SJSA1 (cell line): ENCODE measurements at places on chromosomes 4 and X. TPM values are rescaled to one million over a fixed set of nuclear protein-coding genes. Genes with fewer than 3 reads are reported as not detected.

DNA sequence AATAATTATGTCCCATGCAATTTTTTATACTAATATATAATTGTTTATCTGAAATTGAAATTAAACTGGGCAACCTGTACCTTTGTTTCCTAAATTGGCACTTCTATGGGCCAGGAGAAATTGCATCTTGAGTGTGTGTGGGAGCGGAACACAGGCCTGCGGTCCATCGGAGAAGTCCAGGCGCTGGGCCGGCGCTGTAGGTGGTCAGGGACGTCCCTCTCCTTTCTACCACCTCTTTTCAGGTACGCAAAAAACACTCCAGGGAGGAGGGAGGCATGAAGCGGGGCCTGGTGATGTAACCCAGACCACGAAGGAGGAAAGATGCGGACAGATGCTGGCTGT is 717 bp downstream of the MGAT4D start:
- no peak overlapping the region for H3K4me3 ChIP-seq
- peaks cover 52% of the 10 kb centered on the region for H3K27me3 ChIP-seq
- H3K4me1 ChIP-seq: no peaks in the 10 kb centered on the region
- DNase-seq: no peak
- H3K27ac ChIP-seq: no peak overlapping the region

DNA sequence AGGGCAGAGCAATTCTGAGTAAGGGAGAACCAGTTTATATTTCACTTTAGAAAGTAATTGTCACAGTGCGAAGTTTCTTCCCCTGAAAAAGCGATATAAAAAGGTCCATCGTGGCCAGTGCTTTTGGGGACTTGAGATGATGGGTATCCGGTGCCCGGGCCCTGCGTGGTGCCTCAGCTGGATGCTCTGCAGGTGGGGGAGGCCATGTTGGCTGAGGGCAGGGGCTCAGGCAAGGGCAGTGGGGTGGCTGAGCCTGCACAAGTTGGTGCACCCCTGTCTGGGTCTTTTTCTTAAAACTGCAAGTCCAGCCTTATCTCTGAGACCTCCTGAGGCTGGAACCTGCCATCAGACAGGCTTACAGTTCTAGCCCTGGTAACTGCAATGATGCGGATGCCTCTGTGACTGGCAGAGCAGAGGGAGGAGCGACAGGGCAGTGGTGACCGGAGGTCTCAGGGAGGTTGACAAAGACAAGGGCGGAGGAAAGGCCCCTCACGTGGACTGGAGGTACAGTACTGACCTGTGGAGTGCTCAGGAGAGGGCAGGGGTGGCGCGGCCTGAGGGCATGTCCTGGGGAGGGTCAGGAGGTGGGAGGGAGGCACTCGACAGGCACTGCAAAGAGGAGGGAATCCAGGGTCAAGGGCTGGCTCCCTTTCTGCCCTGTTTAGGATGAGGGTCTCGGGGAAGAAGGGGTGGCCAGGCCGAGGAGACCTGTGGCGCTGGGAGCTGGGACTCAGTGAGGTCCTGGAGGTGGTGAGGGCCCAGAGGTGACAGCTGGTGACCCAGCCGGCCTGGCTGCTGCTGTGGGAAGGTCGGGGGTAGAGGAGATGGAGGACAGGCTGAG is 1.8 kb downstream of the RGS12 start:
- no peak overlapping the region for H3K27ac ChIP-seq
- H3K36me3 ChIP-seq: peaks cover 5% of the 10 kb centered on the region; the same call in 1 of the 2 replicates
- DNase-seq: no peak
- H3K4me3 ChIP-seq: no peak overlapping the region
- peaks cover 11% of the 10 kb centered on the region for H3K4me1 ChIP-seq

DNA sequence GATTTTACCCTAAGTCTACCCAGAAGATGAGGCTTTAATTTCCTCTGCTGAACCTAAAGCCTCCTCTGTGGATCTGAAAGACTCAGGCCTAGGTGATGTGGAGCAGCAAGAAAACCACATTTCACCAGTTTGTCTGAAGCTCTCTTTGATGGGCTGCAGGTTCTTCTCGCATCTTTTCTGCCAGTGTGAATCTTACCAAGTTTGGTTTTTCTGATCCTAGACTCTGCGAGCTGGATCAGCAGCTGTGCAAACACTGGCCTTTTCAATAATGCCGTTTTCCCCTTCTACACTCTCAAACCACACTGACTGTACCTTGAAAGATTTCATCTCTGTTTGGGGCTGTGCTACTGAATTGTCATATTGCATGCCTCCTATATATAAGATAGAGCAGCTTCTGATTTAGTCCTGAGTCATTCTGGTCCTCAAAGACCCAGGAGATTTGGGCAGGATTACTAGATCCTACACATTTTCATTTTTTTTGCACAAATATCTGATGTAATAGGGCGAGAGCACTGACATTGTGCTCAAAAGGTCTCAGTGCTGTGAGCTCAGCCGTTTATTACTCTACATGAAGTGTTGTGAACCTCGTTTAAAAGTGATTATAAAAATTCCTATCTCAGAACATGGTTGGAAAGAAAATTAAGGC is 133.6 kb upstream of the FAM9C start:
- no peaks in the 10 kb centered on the region for H3K27me3 ChIP-seq
- no peak overlapping the region for H3K27ac ChIP-seq
- H3K4me3 ChIP-seq: no peak overlapping the region
- no peak for DNase-seq
- H3K36me3 ChIP-seq: no peaks in the 10 kb centered on the region
- no peaks in the 10 kb centered on the region for H3K4me1 ChIP-seq

FDCSP gene
- not detected in 2 replicates for total RNA-seq

TMSB15C gene
- total RNA-seq: 3.1 and 5.8 TPM in 2 replicates

DNA sequence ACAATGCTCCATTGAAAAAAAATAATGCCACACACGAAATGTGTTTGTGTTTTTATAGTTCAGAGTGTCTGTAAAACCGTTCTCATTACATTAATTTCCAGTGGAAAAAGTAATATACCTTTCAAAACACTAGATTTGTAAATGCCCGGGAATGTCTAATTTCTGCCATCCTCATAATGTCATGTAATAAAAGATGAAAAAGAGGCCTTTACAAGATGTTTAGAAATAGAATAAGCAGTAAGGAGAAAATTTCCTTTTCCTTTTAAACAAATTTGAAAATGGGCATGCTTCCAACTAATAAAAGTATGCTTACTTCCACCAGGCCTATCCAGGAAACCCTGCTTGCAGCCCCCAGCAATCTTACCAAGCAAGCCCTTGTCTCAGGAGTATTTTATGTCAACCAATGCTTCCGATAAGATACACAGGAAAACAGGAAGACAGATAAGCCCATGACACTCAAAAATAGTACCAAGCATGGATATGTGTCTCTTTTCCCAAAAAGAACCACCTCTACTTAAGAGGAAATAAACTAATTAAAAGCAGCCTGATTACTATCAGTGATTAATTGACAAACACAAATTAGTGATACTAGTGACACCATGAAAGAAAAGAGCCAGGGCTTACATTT is 894.7 kb upstream of the INTU start:
- no peaks in the 10 kb centered on the region for H3K36me3 ChIP-seq
- no peak overlapping the region for H3K27ac ChIP-seq
- no peak overlapping the region for H3K4me3 ChIP-seq
- H3K4me1 ChIP-seq: no peaks in the 10 kb centered on the region
- DNase-seq: no peak
- no peaks in the 10 kb centered on the region for H3K27me3 ChIP-seq

LARP1B gene
- 38.4 and 42.5 TPM in 2 replicates for total RNA-seq

GRCh38 chr4:5034206-5034605 is 14.9 kb upstream of the CYTL1 start:
- peaks cover 18% of the 10 kb centered on the region for H3K4me1 ChIP-seq
- no peak overlapping the region for H3K4me3 ChIP-seq
- H3K27ac ChIP-seq: no peak overlapping the region
- H3K36me3 ChIP-seq: no peaks in the 10 kb centered on the region
- no peaks in the 10 kb centered on the region for H3K27me3 ChIP-seq

GRCh38 chr4:100366213-100366612 is 151.6 kb downstream of the EMCN start:
- no peak overlapping the region for H3K27ac ChIP-seq
- H3K27me3 ChIP-seq: no peaks in the 10 kb centered on the region
- H3K36me3 ChIP-seq: no peaks in the 10 kb centered on the region
- DNase-seq: no peak
- H3K4me3 ChIP-seq: no peak overlapping the region

- no peaks in the 10 kb centered on the region for H3K27me3 ChIP-seq
- no peaks in the 10 kb centered on the region for H3K36me3 ChIP-seq
- no peak overlapping the region for H3K27ac ChIP-seq
- DNase-seq: peak; percentile 37
- no peak overlapping the region for H3K4me3 ChIP-seq
These were observed 240.7 kb downstream of the DCLK2 start for GRCh38 chr4:150318971-150319370.

GRCh38 chr4:78749972-78750727 is 26.0 kb upstream of the BMP2K start:
- no peaks in the 10 kb centered on the region for H3K36me3 ChIP-seq
- H3K4me1 ChIP-seq: no peaks in the 10 kb centered on the region
- H3K4me3 ChIP-seq: no peak overlapping the region
- DNase-seq: no peak
- H3K27me3 ChIP-seq: no peaks in the 10 kb centered on the region
- H3K27ac ChIP-seq: no peak overlapping the region

P2RY4 gene
- not detected in 2 replicates for total RNA-seq

XAGE2 gene
- total RNA-seq: 0.39 and 2.7 TPM in 2 replicates

DNA sequence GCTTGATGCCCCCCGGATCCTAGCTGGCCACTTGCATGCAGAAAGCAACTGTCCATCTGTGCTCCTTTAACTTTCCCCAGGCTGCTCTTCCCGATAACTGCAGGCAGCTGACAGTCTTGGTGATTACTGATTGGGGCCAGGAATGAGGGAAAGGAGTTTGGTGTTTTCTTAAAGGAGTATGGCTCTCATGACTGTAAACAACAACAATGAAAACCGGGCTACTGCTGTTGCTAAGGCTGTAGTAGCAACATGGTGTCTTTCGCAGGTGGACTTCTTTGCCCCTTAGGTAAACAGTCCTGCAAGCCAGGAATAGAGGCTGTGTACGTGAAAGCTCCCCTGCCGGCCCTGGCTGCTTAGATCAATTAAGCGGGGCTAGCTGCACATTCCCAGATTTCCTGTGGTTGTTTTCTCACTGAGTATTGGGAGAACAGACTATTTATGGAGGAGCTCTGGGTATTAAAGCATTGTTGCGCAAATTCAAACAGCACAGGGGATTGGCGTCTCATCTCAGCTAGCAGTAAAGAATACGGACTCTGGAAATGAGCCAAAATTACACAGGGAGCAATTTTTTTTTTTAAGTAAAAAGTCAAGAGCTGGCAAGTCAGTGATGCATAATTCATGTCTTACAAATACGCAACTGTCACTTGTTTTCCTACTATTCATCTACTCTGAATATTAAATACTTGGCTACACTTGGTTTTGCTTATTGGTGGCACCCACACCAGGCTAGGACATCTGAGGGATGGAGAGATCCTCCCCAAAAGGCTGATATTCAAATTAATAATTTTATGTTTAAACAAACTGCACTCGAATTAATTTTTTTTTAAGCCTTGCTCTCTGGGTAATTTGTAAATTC is 61.6 kb upstream of the NAP1L5 start:
- no peaks in the 10 kb centered on the region for H3K4me1 ChIP-seq
- H3K4me3 ChIP-seq: no peak overlapping the region
- no peak overlapping the region for H3K27ac ChIP-seq
- DNase-seq: no peak

- 0 out of 2 replicates have a peak, but pooled peaks cover 3% of the 10 kb centered on the region for H3K4me1 ChIP-seq
- H3K27ac ChIP-seq: peak overlapping the region; percentile 95
- H3K4me3 ChIP-seq: peak overlapping the region; percentile 60
- H3K36me3 ChIP-seq: no peaks in the 10 kb centered on the region
These were observed 550 bp upstream of the CHM start for GRCh38 chrX:86047936-86048280.

GRCh38 chrX:81120936-81121371 is 80.8 kb downstream of the HMGN5 start:
- peak overlapping the region; percentile 39 for H3K4me3 ChIP-seq
- no peak overlapping the region for H3K27ac ChIP-seq
- H3K27me3 ChIP-seq: no peaks in the 10 kb centered on the region
- H3K36me3 ChIP-seq: no peaks in the 10 kb centered on the region
- DNase-seq: peak; percentile 57

DNA sequence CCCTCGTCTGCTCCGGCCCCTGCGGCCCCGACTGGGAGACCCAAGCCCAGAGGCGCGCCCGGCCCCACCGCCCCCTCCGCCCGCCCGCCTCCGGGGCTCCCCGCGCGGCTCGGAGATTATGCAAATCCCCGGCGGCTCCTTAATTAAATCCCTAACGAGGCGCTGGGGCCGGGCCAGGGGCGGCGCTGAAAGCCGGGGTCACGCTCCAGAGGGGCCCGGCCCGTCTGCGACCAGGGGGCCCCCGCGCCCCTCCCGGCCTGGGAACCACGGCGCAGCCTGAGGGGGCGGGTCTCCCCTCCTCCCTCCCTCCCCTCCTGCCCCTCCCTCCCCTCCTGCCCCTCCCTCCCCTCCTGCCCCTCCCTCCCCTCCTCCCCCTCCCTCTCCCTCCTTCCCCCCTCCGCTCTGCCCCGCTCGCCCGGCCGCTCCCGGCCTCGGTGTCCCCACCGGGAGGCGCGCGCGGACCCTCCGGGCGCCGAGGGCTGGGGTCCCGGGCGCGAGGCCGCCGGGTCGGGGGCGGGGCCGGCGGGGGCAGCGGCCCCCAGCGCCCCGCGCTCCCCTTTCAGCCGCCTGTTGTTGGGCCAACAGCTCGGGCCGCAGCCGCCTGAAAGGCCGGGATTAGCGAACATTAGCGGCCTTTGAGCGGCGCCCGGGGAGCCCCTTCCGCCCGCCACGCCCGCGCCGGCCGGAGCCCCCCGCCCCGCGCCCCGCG is 25.9 kb upstream of the FGFR3 start:
- peaks cover 4% of the 10 kb centered on the region for H3K4me1 ChIP-seq
- no peaks in the 10 kb centered on the region for H3K36me3 ChIP-seq
- H3K27ac ChIP-seq: no peak overlapping the region
- H3K27me3 ChIP-seq: no peaks in the 10 kb centered on the region

MEPE gene
- total RNA-seq: 0.24 TPM in 1 of 2 replicates, not detected in the other

PDLIM5 gene
- 84.2 and 133 TPM in 2 replicates for total RNA-seq

DNA sequence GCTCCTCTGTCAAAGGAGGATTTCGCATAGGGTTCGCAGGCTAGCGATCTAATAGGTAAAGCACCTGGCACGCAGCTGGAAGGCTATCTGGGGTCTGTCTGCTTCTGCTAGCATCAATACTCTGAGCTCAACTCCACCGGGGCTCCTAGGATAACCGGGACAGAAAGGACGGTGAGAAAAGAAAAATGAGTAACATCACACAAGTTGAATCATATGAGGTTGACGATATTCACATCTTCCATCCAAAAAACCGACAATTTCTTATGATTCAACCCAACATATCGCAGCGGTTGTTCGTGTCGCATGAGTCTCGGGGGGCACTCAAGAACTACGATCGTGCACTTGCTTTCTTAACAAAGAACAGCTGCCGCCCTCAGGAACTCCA is 1.8 kb downstream of the PROM1 start:
- no peaks in the 10 kb centered on the region for H3K36me3 ChIP-seq
- H3K4me3 ChIP-seq: no peak overlapping the region
- no peaks in the 10 kb centered on the region for H3K4me1 ChIP-seq
- no peak overlapping the region for H3K27ac ChIP-seq
- DNase-seq: no peak
- no peaks in the 10 kb centered on the region for H3K27me3 ChIP-seq

MAGEC1 gene
- not detected in 2 replicates for total RNA-seq

GRCh38 chrX:154348114-154348531 is 26.3 kb downstream of the FLNA start:
- H3K36me3 ChIP-seq: peaks cover 53% of the 10 kb centered on the region
- H3K27ac ChIP-seq: no peak overlapping the region
- H3K4me1 ChIP-seq: peaks cover 44% of the 10 kb centered on the region
- no peak overlapping the region for H3K4me3 ChIP-seq
- DNase-seq: no peak

BEX3 gene
- total RNA-seq: 303 and 319 TPM in 2 replicates
